ENCODE measurements at places on chromosomes 5 and 9. TPM values are rescaled to one million over a fixed set of nuclear protein-coding genes. Genes with fewer than 3 reads are reported as not detected.

- no peak for DNase-seq
Observed at GRCh38 chr9:124975131-124975530, 34.2 kb upstream of the GOLGA1 start.

Gene PPP3R2
- total RNA-seq = not detected

Gene PCDHA8
- 0.25 TPM for total RNA-seq

GRCh38 chr9:134951461-134951860 is 33.7 kb upstream of the FCN1 start:
- no peak for DNase-seq

GRCh38 chr9:113682297-113682771 is 193.8 kb upstream of the ZNF618 start:
- DNase-seq = peak; percentile 76

DNA sequence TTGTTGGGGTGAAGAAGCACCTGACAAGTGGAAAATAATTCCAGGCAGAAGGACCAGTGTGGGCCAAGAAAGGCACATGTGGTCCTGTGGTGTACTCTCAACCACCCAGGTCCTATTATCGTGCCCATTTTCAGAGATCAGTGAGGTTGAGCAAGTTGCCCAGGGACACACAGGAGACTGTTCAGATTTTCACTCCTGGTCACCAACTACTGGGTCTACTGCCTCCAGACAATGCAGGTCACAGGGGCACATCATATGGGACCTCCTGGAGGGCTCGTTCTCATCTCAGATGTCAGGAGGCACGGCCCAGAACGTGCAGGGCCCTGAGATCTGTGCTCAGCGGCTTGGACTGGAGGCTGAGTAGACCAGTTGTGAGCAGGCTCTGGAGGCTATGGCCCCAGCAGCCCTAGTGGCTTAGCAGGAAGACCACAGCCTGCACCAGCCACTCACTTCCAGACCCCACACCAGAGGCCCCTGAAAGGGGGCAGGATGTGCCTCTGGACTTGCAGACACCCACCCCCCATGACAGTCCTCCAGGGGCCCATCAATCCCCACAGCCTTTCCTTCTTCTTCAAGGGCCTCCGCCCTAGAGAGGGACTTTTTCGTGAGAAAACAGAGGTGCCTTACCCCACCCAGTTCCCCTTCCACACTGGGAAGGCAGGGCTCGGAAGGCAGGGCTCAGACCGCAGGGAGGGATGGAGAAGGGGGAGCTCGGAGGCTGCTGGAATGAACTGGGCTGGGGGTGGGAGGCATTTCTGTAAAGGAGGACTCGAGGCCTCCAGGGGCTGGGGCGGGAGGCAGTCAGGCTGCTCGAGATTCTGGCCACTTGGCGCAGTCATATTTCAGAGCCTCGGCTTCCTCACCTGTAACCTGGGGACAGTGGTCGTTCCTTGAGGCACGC is 82.7 kb upstream of the NEURL1B start:
- DNase-seq = no peak

Gene LIFR
- 3.7 TPM for total RNA-seq

Gene PCDHGA9
- 1.3 TPM for total RNA-seq

GRCh38 chr9:126667190-126668055 is 53.7 kb downstream of the LMX1B start:
- DNase-seq = no peak

GRCh38 chr9:112810696-112811490 is 60.3 kb downstream of the SNX30 start:
- no peak for DNase-seq

DNA sequence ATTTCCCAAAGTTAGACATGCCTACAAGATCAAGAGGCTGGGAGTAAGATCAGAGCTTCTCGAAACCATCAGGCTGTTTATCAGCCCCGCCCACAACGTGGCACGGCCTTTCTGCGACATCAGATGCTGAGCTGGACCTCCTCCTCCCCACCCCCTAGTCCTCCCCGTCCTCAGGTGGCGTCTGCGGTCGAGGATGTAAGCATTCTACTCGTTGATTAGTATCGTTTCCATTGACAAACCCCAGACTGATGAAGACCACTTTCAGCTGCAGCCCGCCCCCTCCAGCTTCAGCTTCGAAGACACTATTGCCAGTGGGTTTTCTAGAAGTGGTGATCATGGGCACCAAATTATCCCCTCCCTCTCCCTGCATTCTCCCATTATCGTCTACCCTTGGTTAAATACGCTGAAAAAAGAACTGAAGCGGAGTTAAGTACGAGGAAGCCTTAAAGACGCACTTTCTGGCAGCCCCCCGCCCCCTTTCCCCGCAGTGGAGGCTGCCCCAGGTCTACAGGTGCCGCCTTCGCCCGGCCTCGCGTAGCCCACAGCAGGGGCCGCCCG is 1.1 kb downstream of the PPIC start:
- peak; percentile 61 for DNase-seq

Gene FOXE1
- not detected for total RNA-seq

DNA sequence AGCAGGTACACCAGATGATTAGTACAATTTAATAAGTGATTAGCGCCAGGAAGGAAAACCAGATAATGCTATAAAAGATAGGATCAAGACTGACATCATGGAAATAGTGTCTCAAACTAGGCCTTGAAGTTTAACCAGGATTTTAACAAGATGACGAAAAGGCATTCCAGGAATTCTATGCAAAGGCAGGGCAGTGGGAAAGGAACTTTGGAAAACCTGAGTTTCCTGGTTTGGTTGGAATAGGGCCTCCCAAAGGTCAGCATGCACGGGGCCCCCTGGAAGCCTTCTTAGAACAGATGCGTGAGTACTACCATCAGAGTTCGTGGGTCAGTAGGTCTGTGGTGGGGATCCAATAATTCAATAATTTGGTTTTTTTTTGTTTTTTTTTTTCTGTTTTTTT is 935.2 kb upstream of the DMAC1 start:
- no peak for DNase-seq

Data from MCF 10A (cell line).